ENCODE measurements at places on chromosomes 7 and 10.

DNA sequence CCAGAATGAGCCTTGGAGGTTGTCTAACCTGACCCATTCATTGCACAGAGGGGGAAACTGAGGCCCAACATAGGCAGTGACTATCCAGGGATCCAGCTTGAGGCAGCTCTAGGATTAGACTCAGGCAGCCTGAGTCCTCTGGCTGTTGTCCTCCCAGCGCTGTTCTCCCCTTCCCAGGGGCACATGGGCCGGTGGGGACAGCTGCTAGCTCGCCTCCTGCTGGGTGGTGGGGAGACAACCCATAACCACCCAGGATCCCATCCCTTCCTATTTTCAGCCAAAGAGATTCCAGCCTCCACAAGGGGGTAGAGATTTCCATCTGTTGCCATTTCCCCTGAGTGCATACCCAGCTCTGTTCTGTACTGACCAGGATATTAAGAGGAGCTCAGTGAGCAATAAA lies 145.1 kb upstream of the GPR26 start:
- no peak for DNase-seq

- no peak for DNase-seq
Observed at GRCh38 chr7:24959735-24960485, 20.1 kb downstream of the OSBPL3 start.

- DNase-seq = no peak
Observed at GRCh38 chr7:149362696-149363095, 98.2 kb downstream of the ZNF777 start.

DNA sequence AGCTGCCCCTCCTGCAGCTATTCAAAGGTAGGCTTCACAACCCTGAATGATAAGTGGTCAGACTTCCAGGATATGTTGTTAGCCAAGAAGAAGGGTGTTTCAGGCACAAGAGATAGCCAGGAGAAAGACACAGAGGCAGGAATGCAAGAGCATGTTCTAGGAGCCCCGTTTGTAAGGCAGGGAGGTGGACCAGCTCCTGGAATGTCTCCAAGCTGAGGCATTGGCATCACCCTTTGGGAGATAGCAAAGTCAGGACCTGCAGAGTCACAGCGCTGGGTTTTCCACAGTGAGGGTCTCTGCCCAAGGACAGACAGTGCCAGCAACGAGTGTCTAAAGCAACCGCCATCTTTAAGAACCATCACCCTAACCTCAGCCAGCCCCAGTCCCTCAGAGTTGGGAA lies 484.5 kb upstream of the ZMIZ1 start:
- no peak for DNase-seq

GRCh38 chr7:22858640-22859561 lies 36.3 kb upstream of the TOMM7 start:
- peak; percentile 86 for DNase-seq

DNA sequence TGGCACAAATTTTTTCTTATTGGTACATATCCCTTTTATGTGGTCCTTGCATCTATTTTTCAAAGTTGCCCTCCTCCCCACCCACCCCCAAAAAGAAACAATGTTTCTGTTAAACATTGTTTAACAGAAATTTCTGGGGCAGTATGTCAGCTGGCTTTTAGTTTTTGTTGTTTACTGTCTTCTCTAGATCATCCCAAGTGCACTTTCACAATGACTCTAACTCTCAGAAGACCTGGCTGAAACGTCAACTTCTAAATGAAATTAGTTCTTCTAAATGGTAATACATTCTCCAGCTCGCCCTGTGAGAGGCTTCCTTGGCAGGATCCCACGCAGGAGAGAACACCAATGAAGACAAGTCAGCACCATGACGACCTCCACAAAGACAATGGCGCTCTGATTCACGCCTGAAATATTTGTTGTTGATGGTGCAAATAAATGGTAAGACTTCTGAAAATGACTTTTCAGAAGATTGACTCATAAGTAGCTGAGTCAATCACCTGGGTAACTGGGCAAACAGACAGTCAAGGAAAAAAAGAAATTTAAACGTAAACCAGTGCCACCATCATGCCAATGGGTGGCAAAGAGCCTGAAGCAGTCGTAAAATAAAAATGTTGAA lies 293.7 kb downstream of the FZD1 start:
- DNase-seq = peak; percentile 97

DNA sequence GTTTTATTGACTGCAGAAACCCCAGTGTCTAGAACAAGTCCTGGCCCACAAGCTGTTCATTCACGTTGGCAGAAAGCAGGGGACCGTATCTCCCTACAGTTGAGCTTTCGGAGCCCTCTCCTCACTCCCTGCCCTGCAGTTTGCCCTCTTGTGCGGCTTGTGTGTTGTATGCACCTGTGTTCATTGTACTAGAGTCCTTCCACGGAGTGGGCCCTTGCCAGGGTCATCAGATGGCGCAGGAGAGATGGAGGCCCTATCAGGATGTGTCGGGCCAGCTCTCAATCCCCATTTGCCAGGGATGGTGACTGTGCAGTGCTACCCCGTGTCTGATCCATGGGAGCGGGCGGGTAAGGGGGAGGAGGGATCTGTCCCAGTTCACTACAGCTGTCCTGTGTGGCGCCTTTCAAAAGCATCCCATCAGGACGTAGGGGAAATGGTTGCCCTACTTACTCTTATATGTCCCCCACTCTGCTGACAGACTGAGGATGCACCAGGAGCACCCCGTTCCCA lies 77.4 kb upstream of the PRR15 start:
- no peak for DNase-seq

GRCh38 chr7:584122-584465 lies 64.4 kb upstream of the PDGFA start:
- no peak for DNase-seq

- DNase-seq = no peak
Observed at GRCh38 chr7:110007320-110008063, 1083.4 kb upstream of the LRRN3 start.

DNA sequence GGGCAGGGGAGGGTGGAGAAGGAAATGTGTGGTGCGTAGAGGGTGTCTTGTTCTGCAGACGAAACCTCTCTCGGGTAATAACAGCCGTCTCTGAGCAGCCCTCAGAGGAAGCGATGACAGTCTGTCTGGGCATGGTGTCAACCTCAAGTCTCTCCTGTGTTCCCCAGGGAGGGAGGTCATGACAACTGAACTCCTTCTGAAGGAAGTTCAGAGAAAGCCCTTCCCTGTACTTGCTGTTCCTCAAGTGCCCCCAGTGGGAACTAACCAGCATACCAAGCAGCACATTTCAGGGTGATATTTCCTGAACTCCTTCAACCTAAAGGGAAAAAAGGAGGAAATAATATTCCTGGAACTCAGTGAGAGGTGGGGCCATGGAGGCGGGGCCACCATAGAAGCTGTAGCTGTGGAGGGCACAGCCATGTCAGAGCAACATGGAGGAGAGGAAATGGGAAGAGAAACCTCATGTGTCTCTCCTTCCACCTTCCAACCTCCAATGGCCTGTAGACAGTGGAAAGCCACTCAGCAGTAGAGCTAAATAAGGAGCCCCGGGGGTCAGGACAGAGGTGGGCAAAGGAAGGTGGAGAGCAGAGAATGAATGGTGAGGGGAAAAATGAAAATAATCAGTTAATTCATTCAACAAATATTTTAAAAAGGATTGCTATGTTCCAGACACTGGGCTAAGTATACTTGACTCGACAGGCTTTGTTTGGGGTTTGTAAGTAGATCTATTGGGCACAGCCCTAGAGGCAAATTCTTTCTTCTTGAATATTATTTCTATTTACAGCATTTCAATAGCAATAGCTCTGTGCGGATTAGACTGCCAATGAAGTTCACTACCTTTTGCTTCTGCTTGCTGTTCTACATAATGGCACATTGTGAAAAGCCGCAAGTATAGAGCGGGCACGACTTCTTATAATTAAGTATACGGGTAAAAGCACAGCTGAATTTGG lies 61.0 kb upstream of the AOAH start:
- no peak for DNase-seq

GRCh38 chr10:124529661-124530214 lies 68.1 kb downstream of the LHPP start:
- no peak for DNase-seq

GRCh38 chr10:86340176-86340990 lies 26.2 kb downstream of the GRID1 start:
- no peak for DNase-seq

GRCh38 chr7:108205311-108205710 lies 75.2 kb upstream of the LAMB4 start:
- DNase-seq = no peak

GRCh38 chr7:141073173-141073640 lies 657 bp upstream of the TMEM178B start:
- DNase-seq = peak; percentile 5

DNA sequence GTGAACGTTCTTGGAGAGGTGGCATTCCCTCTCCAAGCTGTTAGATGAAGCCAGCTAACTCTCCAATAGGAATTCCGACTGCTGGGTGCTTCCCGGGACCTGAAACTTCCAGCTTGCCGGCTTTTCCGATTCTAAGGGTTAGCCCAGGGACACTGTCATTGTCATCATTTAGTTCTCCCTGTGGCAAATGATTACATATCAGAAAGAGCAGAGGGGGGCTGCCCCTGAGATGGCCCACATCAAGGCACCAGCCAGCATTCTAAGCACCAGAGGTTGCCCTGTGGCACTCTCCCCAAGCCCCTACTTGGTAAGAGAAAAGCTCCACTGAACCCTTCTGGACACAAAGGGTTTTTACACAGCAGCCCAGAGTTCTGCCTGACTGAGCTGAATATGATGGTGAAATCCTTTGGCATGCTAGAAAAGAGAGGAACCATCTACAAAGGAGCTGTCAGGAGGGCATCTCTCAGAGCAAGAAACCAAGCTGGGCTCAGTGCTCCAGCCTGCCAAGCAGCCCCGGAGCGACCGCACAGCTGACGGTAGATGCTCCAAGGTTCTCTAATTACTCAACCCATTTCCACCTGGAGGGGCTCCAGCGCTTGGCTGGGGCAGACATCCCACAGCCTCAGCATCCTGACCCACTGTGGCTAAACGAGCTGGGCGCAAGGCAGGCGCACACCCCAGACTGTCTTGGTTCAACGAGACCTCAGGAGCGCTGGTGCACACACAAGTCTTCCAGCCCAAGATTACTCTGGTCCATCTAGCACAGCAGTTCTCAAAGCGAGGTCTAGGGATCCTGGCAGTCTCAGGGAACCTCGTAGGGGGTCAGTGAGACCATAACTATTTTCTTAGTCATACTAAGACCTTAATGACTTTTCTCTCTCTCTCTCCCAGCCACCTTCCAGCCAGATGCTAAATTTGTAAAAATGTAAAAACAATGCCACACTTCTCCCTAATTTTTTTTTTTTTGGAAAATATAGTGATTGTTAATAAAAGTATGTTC lies 160.5 kb downstream of the GFRA1 start:
- no peak for DNase-seq

DNA sequence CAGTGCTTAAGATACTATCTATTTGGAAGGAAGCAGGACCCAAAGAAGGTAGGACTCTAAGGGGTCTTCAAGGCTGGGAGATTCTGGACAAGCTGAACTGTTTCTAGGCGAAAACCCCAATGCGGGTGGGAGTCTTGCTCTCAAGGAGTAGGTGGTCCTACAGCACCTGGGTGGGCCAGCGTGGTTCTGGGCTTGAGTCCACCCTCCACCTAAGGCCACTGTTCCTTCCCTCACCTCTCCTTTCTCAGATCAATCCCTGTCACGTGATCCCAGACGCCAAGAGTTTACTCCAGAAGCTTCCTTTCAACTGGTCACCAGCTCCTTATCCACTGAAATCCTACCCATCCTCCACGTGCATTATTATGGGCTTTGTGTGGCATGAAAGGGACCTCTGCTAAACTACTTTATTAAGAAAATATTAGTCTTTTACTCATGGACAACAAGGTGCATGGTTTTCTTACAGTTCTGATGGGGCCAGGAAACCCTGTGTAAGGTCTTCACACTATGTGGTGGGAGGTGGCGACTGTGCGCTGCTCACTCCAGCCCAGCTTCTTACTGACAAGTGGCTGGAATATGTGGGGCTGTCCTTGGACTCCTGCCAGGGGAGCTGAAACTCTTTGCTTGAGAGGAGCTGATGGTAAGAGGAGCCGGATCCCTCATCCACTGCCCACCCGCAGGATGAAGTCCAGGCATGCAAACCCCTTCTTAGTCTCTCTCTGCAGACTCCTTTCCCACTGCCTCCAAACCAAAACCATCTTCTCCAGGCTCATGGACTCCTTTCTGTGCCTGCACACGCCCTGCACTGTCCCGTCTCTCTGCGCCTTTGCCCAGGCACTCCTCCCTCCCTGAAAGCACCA lies 1.6 kb downstream of the ZNF746 start:
- DNase-seq = peak; percentile 83

DNA sequence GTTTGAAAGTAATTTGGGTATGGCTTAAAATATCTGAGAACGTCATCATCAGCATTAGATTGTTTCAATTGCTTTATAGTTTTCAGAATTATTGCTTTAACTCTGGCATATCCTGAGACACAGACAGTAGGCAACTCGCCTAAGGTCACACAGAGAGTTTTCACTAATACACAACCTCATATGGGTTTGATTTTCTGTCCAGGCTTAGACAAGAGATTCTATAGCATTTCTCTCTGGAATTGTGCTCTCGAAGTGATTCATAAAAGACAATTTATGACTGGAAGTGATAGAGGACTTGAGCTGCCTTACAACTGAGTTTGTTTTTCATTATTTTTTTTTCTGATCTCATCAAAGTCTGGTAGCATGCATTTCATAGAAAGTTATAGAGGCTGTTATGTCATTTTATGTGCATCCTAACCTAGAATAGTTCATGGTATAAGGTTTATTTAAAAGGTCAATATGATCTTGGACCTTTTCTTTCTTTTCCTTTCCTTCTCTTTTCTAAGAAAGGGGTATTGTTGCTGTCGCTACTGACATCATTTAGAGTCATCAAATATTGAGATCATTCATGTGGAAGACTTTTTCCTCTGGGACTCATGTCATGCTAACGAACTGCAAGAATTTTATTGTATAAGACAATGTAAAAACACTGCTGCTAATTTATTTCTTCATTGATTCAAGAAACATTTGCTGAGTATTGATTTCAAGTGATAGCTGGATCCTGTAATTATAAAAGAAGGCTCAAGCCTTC lies 278.2 kb downstream of the PLXDC2 start:
- no peak for DNase-seq

DNA sequence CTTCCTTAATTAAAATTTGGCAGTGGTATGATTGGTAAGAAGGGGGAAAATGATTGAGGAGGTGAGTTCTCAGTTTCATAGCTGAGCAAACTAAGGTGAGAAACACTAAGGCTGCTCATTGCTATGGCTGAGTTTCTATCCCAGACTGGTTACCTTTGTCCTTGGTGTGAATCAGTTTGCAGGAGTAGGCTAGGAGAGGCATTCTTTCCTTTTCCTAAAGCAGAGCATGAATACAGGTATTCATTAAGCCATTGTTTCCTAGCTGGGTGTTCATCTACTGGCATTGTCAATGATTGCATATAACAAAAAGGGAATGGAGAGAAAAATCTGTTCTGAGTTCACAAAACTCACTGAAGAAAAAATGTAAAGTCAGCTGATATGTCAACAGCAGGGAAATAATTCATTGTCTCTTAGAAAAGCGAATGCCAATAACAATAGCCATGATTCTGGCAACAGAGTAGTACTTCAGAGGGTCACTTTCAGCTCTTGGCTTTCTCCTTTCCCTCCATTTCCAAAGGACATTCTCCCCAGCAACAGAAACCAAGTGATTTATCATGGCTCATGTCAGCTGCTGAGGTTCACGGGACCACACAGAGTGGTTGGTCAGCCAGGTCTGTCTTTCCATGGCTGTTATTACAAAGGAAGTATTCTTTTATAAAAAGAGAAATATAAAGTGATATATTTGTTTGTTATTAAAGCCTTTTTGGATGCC lies 234.0 kb downstream of the BICC1 start:
- DNase-seq = no peak

Measured in SJSA1 (cell line).